AG09309 (cell line): ENCODE measurements at places on chromosomes 7 and 10.

GRCh38 chr7:106626376-106627164 is 34.4 kb downstream of the CCDC71L start:
- DNase-seq, result no peak

DNA sequence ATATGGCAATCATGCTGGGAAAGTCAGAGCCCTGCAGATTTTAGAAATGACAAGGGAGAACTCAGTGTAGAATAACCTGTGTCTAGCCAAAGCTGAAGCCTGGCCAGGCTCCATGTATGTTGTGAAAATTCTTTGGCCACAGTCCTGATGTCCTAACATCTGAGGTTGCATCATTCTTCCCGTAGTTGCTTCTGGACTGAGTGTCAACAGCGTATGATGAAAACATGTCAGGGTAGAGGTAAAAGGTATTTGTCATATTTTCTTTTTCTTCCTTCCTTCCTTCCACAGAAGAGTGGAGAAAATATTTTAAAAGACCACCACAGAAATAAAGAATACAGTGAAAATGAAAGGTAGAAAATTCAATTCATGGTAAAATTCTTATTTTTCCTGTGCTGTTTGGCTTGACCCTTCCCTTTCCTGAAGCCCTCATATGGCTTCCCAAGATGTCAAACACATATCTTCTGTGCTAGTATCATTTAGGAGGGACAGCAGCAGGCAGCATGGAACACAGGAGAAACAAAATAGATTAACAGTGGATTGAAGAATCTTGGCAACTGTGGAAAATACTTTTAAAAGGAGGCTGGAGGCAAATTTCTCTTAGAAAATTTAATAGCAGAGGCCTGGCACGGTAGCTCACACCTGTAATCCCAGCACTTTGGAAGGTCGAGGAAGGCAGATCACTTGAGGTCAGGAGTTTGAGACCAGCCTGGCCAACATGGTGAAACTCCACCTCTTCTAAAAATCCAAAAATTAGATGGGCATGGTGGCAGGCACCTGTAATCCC is 18.9 kb upstream of the NRBF2 start:
- DNase-seq, result peak; percentile 90

GRCh38 chr7:151690606-151691005 is 170.9 kb upstream of the RHEB start:
- DNase-seq, result no peak

DNA sequence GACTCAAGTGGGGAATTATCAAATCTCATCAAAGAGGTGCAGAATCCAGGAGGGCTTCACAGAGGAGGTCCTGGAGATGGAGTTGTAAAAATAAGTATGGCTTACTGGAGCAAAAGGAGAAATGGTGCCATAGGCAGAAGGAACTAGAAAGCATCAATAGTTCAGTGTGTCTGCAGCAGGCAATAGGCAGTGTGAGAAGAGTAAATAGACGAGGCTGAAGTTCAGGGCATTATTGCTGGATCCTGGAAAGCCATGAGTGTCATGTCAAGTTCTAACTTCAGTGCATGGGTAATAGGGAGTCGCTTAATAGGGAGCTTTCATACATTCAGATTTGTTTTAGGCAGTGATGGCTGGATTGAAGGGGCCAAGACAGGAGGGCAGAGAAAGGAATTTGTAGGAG is 39.3 kb downstream of the CYP26A1 start:
- no peak for DNase-seq

GRCh38 chr10:5503477-5503835 is 4.1 kb upstream of the CALML5 start:
- no peak for DNase-seq

- no peak for DNase-seq
Measured at GRCh38 chr7:45976485-45976856, 55.4 kb upstream of the IGFBP3 start.

DNA sequence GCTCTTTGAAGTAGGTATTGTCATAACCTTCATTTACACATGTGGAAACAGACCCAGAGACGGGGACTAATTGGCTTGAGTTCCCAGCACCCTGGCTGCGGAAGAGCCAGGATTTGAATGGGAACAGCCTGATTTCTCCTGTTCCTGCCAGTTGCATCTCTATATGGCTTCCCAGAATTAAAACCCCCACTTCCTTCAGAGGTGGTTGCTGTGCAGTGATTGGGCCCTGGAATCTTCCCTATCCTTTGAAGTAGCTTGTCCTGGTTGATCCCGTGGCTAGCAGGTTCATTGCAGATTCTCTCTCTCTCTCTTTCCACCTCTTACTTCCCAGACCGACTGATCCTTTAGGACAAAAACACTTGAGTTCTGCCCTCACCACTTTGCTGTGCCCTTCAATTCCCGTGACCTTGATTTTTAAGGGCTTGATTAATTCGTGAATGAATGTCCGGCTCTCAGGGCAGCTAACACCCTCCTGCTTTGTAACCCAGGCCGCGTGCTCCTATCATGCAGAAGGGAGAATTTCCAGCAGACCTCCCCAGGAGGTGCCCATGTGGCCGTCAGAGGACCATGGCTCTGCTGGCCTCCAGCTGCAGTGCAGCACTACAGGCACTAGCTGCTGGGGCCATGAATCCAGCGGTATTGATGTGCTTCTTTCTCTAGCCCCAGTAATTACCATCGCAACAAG is 120.6 kb upstream of the AGK start:
- DNase-seq, result no peak

GRCh38 chr10:124152139-124153022 is 59.0 kb upstream of the CHST15 start:
- peak; percentile 55 for DNase-seq

GRCh38 chr7:151891753-151892152 is 14.8 kb upstream of the PRKAG2 start:
- DNase-seq, result no peak

DNA sequence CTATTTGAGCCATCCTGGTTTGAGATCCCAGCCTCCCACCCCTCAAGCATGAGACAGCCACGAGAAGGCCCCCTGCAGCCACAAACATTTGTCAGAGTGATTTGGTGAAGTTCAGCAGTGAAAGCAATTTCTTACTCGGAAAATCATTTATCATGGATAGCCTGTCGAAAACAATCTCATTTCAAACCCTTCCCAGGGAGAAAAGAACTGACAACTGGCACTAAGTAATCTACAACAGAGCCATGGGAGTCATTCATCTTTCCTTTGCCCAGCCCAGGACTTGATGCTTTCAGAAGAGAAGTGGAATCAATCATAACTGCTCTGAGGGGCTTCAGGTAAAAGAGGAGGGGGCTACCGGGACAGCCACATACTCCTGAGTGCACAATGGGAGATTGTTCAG is 411.2 kb downstream of the KCNMA1 start:
- DNase-seq, result no peak

GRCh38 chr7:116222501-116222900 is 12.2 kb downstream of the TES start:
- DNase-seq, result no peak

DNA sequence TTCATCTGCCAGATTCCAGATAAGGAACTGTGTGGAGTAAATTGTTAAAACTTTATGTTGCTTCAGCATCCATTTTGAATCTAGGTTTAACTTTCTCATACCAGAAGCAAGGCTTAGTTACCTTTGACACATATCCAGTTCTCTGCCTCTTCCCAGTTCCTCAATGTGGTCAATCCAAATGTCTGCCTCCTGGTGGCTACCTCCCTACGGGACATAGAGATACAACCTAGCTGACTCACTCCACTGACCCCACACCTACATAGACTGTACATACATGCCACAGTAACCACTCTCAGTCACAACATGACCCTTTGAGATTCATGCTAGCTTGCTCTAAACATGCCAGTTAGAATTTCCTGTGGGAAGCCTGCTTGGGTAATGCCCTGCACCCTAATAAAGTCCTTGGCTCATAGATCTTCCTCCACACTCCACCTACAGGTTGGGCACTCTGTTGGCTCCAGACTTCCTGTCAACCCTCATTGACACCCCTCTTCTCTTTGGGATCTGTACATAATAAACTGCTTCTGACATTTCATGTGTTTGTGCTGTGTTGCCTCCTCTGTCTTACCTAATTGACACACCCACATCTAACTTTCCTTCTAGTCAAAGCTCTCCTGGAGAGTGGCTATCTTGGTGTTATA is 278.1 kb downstream of the HTR7 start:
- DNase-seq, result no peak

- DNase-seq, result no peak
Measured at GRCh38 chr7:11706666-11707605, 125.1 kb downstream of the THSD7A start.

DNA sequence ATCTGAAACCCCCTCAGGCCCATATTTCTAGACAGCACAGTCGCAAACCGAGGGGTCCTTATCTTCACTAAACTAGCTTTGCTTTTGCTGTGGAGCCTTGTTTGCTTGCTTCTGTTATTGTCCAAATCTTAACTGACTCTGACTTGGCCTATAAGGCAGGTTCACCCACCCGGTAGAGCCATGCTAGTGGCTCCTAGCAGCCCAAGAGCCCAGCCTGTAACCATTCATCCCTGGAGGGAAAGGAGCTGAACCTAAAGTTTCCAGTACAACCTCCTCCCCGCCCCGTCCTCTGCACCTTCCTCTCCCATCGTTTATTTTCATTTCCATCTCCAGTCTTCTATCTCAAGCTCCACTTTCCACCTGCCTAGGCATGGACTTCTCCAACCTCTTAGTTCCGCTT is 345.7 kb downstream of the PTPRN2 start:
- DNase-seq, result no peak

DNA sequence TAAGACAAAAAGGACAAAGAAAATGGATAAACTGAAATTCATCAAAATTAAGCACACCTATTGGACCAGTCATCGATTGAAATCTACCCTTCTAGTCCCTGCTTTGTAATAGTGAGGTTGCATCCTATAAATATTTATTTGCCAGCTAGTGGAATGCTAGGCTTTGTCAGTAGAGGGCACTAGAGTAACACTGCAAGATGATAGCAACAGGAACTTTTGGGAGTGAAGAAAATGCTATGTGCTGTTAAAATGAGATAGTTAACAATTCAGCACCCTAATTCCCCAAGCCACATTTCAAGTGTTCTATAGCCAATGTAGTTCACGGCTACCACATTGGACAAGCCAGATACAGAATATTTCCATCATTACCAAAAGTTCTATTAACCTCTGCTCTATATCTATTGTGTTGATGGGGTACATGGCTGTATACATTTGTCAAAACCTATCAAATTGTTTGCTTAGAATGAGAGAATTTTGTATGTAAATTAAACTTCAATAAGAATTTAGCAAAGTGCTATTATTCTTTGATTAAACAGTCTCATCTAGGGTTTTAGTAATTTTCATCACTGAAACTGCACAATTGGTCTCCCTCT is 69.8 kb downstream of the LSMEM1 start:
- peak; percentile 43 for DNase-seq

DNA sequence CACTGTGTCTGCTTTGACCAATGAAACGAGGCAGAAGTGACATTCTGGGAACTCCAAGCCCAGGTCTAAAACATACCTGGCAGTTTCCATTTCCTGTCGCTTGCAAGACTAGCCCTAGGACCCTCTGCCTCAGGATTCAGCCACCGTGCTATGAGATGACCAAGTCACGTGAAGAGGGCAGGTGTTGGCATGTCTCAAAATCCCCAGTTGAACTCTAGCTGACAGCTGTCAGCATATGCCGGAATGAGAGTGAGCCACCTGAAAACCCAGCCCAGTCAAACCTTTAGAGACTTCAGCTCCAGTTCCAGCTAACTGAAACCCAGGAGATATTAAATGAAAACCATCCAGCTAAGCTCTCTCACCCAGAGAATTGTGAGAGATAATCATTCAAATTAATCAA is 89.9 kb upstream of the PPP1R3A start:
- no peak for DNase-seq

DNA sequence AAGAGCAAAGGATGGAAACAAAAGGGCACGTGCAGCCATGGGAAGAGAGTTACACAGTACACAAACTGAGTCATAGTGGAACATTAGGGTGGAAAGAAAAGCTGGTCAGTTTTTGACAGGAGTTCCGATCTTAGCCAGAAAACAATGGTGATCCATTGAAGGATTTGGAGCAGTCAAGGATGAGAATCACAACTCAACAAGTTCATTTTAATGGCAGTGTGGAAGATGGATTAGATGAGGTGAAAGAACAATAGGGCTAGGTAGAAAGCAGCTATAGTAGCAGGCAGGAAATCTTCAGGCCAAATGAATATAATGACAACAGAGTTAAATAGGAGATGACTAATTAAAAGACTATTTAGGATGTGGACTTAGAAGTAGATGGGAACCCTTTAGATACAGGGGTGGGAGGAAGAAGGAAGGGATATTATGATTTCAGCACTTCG is 136.3 kb downstream of the DOCK4 start:
- no peak for DNase-seq

- DNase-seq, result no peak
Measured at GRCh38 chr10:34341473-34341872, 473.6 kb downstream of the PARD3 start.

DNA sequence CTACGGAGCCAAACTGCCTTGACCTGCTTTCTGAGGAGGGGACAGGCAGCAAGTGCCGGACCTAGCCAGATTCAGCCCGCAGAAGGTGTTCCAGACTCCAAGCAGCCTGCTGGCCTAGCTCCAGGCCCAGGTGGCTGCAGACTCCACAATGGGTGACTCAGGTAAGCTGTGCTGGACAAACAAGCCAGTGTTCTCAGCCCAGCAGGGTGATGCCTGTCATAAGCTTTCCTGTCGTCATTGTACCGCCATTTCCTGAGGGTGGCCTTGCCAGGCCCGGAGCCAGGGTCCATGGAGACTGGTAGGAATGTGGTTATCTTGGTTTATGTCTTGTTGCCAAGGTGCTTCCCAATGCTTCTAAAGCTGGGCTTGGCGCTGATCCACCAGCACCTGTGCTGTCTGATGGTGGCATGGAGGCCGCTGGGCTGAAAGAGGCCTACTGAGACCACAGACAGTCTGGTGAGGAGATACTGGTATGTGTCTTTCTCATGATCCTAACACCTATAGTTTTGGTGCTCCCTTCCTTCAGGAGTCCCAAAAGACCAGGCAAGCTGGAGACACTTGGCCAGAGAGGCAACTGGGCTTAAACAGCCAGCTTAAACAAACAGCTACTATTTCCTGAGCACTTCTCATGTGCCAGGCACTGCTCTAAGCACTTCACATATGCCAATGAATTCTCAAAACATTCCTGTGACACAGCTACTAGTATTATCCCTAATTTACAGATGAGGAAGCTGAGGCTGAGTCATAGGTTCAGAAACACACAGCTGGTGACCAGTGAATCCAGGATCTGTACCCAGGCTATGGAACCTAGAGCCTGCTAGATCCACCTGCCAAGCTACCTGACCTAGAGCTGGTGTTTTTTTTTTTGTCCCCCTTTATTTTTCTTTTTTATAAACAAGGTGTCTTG is 42.0 kb downstream of the ZC3HC1 start:
- DNase-seq, result no peak

GRCh38 chr10:61475449-61475873 is 22.3 kb upstream of the TMEM26 start:
- peak; percentile 21 for DNase-seq

DNA sequence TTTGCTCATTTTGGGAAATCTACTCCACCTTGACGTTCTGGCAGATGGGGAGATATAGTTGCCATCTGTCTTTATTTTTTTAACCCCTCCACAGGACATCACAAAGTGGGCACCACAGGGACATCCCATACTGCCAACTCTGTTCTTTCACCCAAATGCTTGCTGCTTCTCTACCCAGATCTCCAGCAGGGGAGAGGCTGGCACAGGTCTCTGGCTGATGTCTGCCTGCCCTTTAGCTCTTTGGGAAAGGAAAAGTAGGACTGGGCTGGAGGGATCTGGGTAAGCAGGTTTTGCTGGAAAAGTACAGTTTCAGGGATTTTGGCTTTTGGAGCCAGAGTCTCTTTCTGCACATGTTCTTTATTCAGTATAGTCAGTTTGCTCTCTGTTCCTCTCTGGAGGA is 156.7 kb downstream of the ANLN start:
- no peak for DNase-seq
